Lung (tissue), 17 donors: ENCODE measurements at places on chromosomes 2 and 18. TPM values are rescaled to one million over a fixed set of nuclear protein-coding genes. Genes with fewer than 3 reads are reported as not detected.

GRCh38 chr2:46097714-46098480 lies 199.3 kb upstream of the EPAS1 start:
- peak; percentile 99 for DNase-seq

Gene FAM124B
- total RNA-seq = 1.6 TPM

DNA sequence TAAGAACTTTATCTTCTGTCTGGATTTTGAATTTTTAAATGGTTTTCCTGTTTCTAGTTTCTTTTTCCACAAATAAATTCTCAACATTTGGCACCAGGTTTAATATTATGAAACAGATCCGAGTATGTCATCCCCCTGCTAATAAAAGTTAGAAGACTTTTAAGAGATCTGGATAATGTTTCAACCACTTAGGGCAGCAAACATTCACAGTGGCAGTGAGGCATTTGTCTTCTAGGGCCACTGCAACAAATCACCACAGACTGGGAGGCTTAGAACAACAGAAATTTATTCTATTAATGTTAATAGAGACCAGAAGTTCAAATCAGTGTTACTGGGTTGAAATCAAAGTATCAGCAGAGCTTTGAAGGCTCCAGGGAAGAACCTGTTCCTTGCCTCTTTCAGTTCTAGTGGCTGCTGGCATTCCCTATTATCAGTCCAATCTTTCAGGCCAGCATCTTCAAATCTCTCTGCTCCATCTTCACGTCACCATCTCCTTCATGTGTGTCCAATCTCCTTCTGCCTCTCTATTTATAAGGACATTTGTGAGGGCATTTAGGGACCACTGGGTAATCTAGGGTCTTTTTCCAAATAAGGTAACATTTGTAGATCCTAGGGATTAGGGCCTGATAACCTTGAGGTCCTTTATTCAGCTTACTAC lies 23.4 kb downstream of the ACSL3 start:
- no peak for DNase-seq

DNA sequence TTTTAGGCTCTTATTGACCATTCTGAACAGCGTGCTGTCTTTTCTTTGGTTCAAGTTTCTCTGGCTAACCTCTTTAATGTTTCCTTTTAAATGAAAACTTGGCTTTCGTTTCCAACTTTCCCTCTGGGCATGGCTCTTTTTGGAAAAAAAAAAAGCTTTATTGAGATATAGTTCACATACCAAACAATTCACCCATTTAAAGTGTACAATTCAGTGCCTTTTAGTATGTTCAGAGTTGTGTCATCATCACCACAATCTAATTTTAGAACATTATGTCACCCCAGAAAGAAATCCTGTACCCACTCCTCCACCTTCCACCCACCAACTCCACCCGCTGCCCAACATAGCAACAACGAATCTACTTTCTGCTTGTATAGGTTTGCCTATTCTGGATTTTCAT lies 322.4 kb downstream of the ADCYAP1 start:
- no peak for DNase-seq
